ENCODE measurements at places on chromosomes 4 and X. TPM values are rescaled to one million over a fixed set of nuclear protein-coding genes. Genes with fewer than 3 reads are reported as not detected.

Gene ASB11
- total RNA-seq, result not detected

GRCh38 chrX:126695375-126695896 lies 124.1 kb upstream of the PRR32 start:
- no peak for DNase-seq
- no peaks in the 10 kb centered on the region for H3K36me3 ChIP-seq
- no peak overlapping the region for H3K27ac ChIP-seq
- H3K4me3 ChIP-seq, result no peak overlapping the region

DNA sequence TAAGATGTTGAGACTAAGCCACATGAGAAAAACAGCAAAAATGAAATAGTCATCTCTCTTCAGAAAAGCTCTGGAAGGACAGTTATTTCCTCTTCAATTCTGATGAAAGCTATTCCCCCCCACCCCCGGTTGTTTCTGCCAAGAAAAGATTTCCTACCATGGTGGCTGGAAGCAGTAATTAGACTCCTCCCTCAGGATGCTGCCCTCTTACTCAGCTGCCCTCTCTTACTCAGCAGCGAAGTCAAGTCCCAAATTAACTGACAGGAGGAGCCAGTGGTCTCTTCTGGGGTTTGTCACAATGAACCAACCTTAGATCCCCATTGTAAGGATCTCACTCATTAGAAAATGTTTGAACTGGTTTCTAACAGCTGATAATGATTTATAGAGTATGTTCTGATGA lies 38.0 kb downstream of the GPM6B start:
- H3K36me3 ChIP-seq, result peaks cover 25% of the 10 kb centered on the region
- H3K27me3 ChIP-seq, result no peaks in the 10 kb centered on the region

DNA sequence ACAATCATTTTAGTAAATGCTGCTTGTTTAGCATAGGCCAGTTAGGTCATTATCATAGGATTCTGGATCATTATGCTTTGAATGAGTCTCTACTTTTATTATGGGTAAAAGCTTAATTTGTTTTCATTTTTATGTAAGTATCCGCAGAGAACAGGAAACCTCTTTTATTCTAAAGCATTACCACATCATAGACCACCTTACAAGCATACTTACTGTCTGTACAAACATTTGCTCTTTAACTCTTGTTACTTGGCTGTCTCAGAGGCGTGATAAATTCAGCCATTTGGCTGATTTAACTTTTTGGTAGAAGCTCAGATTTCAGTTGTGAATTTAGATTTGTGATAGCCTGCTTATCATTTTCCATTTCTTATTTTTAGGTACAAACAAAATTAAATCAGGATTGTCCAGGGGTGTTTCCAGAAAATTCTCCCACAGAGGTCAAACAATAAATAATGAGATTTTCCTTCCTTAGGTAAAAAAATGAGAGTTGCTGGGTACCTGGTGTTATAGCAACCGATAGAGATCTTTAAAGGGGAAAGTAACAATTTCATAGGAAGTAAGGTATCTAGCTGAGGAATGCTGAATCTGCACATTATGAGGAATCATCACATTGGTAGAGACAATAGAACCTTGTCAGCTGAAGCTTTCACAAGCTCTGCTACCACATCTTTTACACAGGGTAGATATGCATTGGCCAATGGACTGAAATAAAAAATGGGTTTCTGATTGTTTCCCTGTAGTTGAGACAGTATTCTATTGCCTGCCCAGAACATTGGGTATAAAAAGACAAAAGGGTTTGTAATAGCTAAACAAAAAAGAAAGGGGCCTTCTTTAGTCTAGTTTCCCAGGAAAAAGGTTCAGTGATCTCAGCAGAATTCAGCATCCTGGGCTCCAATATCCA lies 62.5 kb downstream of the NDNF start:
- no peak overlapping the region for H3K4me3 ChIP-seq
- H3K4me1 ChIP-seq, result no peaks in the 10 kb centered on the region
- H3K27me3 ChIP-seq, result no peaks in the 10 kb centered on the region
- no peak for DNase-seq

Gene NXF2B
- 1.0 TPM for total RNA-seq

GRCh38 chrX:16462912-16463311 lies 187.0 kb upstream of the S100G start:
- no peaks in the 10 kb centered on the region for H3K4me1 ChIP-seq
- no peak for DNase-seq
- no peak overlapping the region for H3K27ac ChIP-seq
- H3K36me3 ChIP-seq, result no peaks in the 10 kb centered on the region
